ENCODE measurements at places on chromosomes 6 and 20.

- no peak for DNase-seq
Measured at GRCh38 chr20:53828088-53828681, 234.5 kb upstream of the ZNF217 start.

GRCh38 chr6:7505189-7505699 is 36.2 kb upstream of the DSP start:
- DNase-seq: peak; percentile 66

- no peak for DNase-seq
Measured at GRCh38 chr6:34518669-34519365, 37.3 kb downstream of the SPDEF start.

DNA sequence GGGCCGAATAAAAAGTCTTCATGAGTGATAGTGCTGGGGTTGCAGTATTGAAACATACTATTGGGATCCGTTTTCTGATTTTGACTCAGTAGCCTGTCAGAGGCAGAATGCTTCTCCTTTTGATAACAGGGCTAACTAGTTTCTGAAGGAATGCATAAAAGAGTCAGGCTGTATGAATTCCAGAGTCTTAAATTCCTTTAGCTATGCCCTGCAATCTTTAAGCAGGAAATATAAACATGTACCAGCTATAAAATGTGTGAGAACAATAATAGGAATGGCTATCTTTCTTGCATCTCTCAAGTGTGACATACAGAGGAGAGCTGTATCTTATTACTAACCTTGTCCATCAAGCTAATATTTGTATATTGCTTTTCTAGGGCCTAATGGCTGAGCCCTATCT is 917.1 kb downstream of the KIF16B start:
- DNase-seq: no peak

DNA sequence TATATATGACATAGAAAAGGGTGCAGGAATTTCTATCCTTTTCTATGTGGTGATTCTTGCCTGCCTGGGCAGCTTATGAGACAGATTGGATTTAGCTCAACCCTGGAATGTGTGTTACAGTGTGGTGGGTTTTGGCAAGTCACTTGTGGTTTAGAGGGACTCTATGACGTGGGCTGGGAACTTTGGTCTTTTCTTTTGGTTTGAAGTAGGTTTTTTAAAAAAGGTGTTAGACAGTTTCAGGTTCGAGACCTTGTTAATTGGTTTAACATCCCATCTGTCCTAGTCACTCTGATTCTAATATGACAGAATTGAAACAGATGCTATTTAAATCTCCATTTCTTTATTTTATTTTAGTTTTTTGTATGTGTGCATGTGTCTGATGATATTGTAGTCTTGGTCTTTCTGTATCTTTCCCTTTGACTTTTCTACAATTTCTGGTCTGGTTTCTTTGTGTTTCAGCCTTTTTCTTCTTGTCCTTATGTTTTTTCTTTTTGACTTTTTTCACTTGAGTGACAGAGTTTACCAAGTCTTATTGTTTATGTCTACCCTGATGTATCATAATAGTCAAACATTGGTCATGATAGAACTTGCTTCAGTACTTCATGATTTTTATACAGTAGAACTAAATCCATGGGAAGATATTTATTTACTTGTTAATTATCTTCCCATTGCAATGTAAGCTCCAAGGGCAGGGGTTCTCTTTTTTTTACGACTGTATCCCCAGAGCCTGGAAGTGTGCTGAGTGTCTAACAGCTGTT is 174.3 kb downstream of the CDKAL1 start:
- no peak for DNase-seq

GRCh38 chr6:144896871-144897270 is 611.7 kb downstream of the UTRN start:
- DNase-seq: no peak

GRCh38 chr20:10783707-10784553 is 110.1 kb upstream of the JAG1 start:
- no peak for DNase-seq

- no peak for DNase-seq
Measured at GRCh38 chr6:149190224-149190831, 127.2 kb upstream of the TAB2 start.

DNA sequence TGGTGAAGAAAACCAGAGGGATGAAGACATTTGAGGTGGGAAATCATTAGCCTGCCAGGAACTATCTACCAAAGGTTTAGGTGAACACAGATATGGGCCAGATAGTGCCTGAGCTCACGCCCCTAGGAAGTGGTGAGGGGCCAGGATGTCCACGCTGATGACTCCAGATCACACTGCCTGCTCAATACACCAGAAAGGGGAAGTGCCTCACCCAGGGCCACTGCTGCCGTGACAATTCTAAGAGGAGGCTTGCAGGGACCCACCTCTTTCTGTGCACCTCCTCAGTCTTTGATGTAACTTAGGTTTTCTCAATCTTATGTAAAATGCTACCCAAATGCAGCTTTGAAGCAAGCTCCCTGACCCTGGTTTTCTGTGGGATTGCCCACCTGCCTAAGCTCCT is 5.4 kb upstream of the RAB44 start:
- DNase-seq: no peak

GRCh38 chr20:59775687-59776055 is 157.8 kb downstream of the SYCP2 start:
- DNase-seq: no peak

- no peak for DNase-seq
Measured at GRCh38 chr6:29696147-29697125, 15.5 kb upstream of the ZFP57 start.

GRCh38 chr6:117974914-117975627 is 68.0 kb downstream of the SLC35F1 start:
- DNase-seq: no peak

DNA sequence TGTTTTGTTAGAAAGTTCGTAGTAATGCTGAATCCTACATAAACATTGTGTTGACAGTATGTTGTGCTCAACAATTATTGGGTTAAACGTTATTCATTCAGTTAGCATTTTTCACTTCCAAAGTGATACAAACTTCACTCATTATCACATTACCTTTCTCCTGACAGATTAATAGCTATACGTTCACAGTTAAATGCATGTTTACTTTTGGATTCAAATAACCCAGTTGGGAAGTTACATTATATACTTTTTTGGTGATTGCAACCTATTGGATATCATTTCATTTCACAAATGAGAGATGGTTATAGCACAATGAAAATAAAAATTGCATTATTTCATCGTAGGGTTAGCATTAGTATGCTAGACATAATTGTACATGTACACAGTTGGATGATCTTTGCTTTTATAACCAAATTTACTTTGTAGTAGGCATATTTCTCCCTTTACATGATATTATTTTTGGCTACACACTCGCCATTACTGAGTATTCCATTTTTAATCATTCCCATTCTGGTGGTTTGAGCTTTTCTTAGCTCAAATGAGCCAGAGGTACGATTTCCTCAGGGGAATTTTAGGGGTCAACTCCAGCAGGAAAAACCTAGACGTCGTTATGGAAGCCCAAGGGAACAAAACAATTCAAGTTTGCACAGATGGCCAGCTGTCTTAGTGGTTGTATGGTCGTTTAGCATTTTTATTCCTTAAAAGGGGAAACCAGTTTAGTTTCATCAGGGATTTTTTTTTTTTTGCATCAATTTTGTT is 2.1 kb upstream of the HIVEP1 start:
- DNase-seq: no peak

DNA sequence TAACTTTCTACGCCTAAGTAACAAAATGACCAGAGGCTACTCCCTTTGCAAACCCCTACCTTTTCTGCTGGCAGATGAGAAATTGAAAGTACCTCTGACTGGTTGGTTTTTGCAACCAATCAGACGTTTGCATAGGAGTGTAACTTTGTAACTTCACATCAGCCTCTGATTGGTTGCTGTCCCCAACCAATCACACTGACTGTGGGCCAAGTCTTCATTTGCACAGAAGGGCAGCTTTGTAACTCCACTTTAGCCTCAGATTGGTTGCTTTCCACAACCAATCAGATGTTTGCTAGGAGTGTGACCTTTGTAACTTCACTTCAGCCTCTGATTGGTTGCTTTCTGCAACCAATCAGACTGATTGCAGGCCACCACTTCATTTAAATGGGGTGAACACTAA is 89.1 kb downstream of the ME1 start:
- DNase-seq: no peak

DNA sequence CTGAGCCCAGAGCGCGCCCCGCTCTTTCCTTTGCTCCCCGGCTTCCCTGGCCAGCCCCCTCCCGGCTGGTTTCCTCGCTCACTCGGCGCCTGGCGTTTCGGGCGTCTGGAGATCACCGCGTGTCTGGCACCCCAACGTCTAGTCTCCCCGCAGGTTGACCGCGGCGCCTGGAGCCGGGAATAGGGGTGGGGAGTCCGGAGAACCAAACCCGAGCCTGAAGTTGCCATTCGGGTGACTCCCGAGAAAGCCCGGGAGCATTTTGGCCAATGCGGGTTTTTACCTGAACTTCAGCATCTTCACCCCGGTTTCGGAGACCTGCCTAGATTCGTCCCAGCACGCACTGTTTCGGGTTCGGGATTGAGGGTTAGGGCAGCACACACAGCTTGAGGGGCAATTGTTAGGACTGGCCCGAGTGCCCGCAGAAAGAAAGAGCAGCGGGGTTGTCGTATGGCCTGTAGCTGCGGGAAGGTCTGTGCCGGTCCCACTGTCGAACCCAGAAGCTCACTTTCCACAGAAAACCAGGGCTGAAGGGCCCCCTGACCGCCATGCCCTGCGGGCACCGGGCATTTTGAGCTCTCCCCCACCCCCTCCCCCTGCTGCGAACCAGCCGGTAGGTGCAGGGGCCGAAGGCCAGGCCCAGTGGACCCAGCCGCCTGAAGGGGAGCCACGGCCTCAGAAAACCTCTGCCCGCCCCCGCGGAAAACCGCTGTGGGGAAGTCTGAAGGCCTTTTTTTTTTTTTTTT is 2.1 kb downstream of the FOXP4 start:
- DNase-seq: no peak

DNA sequence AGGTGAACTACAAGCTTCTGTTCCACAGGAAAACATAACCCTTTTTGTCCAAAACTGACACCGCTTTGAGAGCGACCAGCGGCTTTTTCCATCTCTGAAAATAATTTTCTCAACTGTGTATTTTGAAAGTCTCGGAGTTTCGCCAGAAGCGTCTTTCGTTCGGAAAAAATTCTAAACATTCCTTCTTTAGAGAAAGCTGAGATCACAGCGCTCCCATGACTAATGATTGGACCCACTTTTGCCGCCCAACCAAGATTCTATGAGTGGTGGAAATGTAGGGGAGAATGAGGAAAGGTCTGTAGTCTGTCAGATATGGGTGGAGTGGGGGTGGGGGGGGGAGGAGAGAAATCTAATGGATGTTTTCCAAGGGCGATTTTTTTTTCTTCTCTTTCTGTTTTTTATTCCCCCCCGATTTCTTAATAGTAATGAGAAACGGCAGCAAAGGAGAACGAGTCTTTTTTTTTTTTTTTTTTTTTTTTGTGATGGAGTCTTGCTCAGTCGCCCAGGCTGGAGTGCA is 189.3 kb downstream of the TRIM27 start:
- DNase-seq: no peak

DNA sequence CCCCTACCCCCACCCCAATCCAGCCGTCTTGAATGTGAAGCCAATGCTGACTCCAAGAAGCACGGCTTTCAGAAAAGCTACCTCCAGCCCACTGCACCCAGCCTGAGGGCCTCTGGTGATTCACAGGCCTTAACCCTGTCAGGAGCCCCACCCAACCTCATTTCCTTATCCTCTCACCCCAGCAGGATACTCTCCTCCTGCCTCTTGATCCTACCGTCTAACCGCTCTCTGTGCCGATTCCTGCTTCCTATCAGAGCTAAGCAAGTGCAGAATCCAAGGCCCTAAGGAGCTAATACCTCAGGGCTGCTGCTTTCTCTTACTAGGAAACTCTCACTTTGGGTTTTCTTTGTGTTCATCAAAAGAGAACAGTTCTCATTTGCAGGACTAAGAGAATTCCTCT is 47.2 kb downstream of the TRERF1 start:
- DNase-seq: no peak

GRCh38 chr20:63273059-63273579 is 506 bp downstream of the ARFGAP1 start:
- DNase-seq: no peak

GRCh38 chr6:1657116-1657770 is 47.5 kb downstream of the FOXC1 start:
- DNase-seq: no peak

GRCh38 chr6:154786144-154786868 is 53.1 kb downstream of the SCAF8 start:
- DNase-seq: no peak

- peak; percentile 71 for DNase-seq
Measured at GRCh38 chr6:15444881-15445280, 199.0 kb downstream of the JARID2 start.

DNA sequence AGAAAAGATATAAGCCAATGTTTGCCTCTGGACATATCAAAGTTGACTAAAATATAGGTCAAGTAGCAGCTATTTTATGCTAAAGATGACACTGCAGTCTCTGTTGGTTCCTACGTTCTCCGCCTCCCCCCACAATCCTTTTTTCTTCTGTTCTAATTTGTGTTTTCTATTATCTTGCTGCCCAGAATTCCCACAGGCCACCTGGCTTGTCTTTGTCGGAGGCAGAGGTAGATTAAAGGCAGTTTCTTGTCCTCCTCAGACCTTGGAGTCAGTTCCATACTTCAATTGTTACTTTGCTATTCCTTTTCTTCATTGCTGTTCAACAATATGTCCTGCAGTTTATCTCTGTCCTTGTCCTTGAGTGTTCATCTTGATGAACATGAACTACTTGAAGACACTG is 3.6 kb upstream of the ELOVL5 start:
- DNase-seq: no peak

GRCh38 chr6:154138793-154139192 is 99.8 kb downstream of the OPRM1 start:
- DNase-seq: no peak

DNA sequence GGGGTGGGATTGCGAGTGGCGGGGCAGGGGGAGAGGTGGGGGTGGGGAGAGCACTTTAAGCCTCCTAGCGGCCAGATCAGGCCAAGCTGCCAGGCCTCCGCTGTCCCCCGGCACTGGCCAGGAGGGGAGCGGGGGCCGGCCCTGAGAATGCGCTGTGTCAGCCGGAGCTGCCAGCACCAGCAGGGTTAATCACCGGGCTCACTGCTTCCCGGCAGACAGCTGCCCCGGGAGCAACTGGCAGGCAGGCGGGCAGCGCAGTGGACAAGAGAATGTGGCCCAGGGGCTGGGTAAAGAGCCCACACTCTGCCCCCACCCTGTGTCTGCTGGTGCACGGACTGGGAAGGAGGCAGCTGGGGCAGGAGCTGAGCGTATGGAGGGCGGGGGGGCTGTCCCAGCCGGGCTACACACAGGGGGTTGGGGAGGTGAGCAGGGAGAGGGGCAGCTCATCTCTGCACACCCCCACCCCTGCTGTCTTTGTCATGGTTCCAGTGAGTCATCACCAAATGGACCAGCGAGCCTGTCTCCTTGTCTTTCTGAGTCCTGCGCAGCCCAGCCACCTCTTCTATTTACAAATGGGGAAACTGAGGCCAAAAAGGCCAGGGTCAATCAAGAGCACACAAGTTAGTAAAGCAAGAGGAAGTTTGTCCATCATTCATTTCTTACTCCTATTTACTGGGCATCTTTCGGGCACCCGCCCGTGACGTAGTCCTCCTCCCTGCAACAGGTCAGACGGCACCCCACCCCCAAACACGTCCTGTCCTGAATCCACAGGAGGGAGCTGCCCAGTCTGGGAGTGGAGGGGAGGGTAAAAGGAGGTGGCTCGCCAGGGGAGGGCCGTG is 2.1 kb upstream of the LAMA5 start:
- DNase-seq: no peak

Measured in NCI-H2029 treated with DMSO at 0.1 percent for 48 hours (cell line).